ENCODE measurements at places on chromosomes 12 and 14.

- DNase-seq: no peak
Observed at GRCh38 chr14:104515059-104515810, 64.3 kb upstream of the C14orf180 start.

DNA sequence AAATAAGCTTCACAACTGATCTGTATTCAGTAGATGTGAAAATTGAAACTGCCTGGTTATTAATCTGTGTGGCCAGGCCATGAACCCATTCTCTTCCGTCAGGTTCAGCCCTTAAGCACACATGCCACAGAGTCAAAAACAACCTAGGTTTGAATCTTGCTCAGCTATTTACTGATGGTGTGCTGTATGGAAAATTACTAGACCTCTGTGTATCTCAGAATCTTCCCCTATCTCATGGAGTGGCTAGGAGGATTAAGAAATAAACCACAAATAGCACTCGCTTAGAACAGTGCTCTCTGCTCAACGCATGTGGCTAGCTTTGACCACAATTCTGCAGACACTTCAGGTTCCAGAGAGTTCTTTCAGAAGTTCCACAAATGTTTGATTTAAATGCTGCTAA lies 240.7 kb upstream of the PLEKHG7 start:
- DNase-seq: peak; percentile 47

DNA sequence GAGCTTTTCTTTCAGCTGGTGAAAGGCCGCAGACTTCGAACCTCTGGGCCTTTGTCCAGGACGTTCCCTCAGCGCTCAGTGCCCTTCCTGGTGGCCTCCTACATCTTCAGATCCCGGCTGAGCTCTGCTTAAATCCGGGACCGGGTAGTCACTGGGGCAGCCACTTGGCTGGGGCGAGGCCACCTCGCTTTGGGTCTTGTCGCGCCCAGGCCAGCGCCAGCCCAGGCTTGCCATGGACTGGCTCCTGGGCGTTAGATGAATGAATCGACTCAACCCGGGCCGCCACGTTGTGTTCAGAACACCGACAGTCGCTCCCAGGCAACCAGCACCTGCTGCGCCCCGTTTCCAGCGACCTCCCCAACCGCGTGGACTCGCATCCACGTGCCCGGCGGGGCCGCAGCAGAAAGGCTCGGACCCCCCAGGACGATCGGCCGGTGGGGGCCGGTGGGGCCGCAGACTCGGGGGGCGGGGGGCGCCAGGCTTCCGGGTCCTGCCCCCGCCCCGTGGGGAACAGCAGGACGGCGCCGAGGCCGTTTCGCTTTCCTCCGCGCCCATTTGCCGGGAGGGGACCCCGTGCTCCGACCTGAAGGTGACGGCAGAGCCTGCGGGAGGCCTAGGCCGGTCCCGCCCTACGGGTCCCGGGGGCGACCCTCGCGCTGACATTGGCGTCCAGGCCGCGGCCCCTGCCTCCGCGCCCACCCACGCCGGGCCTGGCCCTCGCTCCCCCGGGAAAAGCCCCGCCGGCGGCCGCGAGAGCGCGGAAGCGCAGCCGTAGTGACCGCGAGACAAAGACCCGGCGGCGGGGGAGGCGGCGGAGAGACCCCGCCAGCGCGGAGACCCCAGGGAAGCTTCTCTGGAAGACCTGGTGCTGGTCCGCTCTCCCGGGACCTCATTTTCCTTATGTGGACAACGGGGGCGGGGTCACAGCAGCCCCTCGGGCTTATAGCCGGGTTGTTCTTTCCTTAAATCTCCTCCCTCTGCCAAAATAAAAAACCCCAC lies 37.3 kb upstream of the RCOR1 start:
- DNase-seq: peak; percentile 65

GRCh38 chr12:104371043-104371870 lies 67.7 kb downstream of the EID3 start:
- no peak for DNase-seq

DNA sequence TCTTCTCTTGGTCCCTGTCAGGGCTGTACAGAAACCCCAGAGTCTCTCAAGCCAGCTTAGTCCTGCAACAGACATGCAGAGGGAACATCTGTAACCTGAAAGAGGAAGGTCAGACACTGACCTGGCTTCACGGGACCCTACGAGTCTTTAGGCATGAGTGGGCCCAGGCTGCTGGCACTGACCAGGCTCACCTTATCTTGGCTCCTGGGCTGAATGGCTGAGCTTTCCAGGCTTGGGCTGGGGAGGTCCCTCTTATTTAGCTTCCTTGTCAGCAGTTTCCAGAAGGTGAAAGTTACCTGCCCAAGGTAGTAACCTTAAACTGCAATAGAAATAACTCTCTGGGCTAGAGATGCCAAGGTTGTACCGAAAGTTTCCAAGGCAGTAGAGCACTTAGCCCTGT lies 58.4 kb upstream of the FUT8 start:
- DNase-seq: no peak

DNA sequence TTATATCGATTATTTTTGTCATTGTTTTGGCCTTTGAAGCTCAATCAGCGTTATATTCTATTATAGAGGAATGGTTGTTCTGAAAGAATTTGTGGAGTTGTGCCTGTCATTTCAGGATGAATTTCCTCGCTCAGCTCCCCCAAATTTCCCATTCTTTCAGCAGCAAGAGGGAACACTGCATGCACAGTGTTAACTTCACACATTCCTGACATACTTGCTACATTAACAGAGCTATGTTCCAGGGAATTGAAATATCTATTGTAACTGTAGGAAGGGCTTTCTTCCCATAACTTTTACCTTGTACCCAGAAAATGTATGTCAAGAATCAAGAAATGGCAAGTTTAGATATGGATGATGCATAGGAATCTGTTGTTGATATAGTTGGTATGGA lies 379.0 kb downstream of the LRIG3 start:
- DNase-seq: no peak

- no peak for DNase-seq
Observed at GRCh38 chr14:101410126-101410525, 151.2 kb upstream of the DIO3 start.

DNA sequence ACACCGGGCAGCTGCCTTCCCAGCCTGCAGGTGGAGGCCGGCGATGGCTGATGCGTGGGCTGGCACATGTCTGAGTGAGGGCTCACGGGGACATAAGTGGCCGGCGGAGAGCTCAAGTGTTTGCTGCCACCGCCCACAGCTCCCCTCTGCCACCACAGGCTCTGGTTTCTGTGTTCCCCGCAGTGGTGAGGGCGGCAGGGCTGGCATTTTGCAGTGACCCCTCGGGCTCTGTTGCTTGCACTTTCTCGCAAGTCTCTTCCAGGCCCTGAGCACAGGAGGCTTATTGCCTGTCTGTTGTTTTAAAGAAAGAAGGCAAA lies 271.0 kb upstream of the RTL1 start:
- no peak for DNase-seq

- peak; percentile 78 for DNase-seq
Observed at GRCh38 chr14:91417120-91417982, at the start of gene CCDC88C. CCDC88C (minus strand) TSS chr14:91417820; CDS start chr14:91417690, 130 bp downstream.

DNA sequence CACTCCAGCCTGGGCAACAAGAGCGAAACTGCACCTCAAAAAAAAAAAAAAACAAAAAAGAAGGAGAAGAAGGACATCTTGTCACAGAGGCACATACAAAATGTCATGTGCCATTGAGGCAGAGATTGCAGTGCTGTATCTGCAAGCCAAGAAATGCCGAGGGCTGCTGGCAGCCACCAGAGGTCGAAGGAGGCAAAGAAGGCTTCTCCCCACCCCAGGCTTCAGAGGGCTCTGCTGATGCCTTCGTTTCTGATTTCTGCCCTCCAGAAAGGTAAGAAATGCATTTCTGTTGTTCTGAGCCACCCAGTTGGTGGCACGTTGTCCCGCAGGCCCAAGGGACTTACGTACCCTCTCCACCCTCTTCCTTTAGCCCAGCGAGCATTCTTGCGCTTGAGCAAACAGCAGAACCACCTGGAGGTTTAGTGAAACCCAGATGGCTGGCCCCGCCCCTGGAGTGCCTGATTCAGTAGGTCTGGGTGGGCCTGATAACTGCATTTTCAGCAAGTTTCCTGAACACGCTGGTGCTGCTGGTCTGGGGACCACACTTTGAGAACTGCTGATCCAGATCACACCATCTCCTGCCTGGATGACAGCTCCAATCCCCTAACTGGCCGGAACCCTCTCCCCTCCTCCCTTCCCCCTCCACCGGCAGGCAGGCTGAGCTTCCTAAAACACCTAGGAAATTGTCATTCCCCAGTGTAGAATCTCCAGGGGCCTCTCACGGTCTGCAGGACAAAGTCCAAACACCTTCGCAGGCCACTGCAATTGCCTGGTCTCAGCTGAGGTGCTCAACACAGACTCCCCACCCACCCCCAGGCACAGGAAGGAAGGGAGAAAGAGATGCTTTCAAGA lies 21.1 kb upstream of the SCARB1 start:
- DNase-seq: no peak

GRCh38 chr12:62252576-62252975 lies 7.6 kb upstream of the USP15 start:
- DNase-seq: no peak

DNA sequence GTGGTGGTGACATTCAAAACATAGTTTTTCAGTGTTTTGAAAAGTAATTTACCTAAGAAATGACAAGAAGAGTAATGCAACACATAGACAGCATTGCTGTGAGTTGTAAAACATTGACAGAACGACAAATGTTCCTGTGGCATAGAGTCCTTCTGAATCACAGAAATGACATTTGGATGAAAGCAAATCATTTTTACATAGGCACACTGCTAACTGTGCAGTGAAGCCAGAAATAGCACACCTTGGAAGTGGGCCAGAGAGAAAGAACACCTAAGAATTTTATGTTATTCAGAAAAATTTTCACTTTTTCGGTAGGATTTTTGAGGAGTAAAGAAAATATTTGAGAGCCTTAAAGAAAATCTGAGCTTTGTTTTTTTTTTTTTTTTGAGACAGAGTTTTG lies 100.6 kb downstream of the ANO4 start:
- DNase-seq: no peak

DNA sequence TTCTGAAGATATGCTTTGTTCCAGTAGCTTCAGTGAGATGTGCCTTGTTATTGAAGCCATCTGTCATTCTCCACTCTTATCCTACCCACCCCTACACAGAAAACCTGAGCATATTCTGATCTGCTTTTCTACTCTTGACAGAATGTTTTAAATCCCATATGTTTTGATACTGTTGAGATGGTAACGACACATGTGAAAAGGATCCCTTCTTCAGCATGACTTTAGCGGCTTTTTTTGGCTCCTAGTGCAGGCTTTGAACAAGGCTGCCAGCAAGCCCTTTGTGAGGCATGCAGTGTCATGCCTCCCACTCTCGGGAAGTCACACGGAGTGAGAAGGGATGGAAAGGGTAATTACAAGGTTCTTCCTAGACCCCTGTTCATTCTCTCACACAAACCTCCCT lies 228.8 kb upstream of the RGS6 start:
- no peak for DNase-seq

DNA sequence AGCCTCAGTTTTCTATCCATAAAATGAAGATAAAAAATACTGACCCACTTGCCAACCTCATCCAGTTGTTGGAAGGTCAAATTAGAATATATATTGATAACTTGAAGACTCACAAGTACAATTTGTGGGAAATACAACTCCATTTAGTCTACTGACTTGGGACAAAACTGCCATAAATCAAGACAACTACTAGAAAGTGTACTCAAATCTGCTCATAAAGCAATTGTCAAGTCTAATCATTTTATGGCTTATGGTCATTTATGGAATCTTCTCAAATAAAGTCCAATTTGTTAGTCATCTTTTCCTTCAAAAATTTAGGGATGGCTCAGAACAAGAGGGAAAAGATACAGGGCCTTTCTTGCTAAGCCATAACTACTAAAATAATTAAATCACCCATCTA lies 7.0 kb downstream of the BTG1 start:
- no peak for DNase-seq

DNA sequence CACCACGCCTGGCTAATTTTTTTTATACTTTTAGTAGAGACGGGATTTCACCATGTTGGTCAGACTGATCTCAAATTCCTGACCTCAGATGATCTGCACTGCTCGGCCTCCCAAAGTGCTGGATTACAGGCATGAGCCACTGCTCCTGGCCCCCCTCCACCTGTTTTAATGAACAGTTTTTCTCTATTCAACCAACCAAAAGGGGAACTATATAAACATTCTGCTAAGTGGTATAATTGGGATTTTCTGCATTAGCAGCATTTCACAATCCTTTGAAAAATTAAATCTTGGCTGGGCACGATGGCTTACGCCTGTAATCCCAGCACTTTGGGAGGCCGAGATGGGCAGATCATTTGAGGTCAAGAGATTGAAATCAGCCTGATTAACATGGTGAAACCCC lies 44.8 kb downstream of the KNTC1 start:
- DNase-seq: no peak
